ENCODE measurements at places on chromosomes 7 and 10. TPM values are rescaled to one million over a fixed set of nuclear protein-coding genes. Genes with fewer than 3 reads are reported as not detected.
A peak's percentile ranks its signal among the peaks of the same experiment; 100 is the strongest.

DNA sequence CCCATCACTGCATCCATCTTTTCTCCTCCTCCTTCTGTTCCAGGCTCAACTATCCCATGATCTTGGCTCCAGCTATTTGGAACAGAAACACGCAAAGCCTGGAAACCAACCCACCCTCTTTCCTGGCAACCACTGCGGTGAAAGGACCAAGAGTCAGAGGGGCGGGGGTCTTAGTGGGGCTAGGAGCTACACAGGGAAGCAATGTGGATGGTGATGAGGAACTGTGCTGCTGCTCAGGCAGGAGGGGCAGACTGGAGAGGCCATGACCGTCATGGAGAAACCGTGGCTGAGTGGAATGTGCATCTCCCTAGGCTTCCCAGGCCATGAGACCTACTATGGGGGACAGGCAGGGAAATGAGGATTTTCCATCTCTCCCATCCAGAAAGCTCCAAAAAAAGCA is 25.6 kb downstream of the PLAC9 start:
- peaks cover 86% of the 10 kb centered on the region for H3K36me3 ChIP-seq
- no peak overlapping the region for H3K4me3 ChIP-seq
- no peak for DNase-seq
- H3K27ac ChIP-seq, result peak overlapping the region; percentile 40
- no peaks in the 10 kb centered on the region for H3K27me3 ChIP-seq

DNA sequence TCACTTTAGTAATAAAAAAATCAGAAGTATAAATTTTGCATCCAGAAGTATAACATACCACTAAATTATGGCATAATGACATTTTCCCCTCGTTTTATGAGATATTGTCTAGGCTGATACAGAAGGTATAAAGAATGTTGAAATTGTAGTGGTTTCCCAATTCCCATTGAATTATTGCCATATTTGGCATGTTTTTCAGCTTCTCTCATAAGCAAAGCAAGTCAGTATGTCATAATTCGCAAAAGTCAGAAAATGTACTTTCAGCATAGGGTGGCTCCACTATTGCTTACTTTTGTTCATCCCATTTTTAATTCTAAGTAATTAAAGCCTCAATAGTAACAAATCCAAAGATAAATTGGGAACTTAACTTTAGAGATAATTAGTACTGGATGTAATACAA is 19.7 kb upstream of the PTPRZ1 start:
- no peak for DNase-seq
- no peaks in the 10 kb centered on the region for H3K4me1 ChIP-seq
- no peaks in the 10 kb centered on the region for H3K36me3 ChIP-seq
- H3K27me3 ChIP-seq, result no peaks in the 10 kb centered on the region

- H3K27ac ChIP-seq, result no peak overlapping the region
- H3K4me1 ChIP-seq, result no peaks in the 10 kb centered on the region
- DNase-seq, result no peak
- H3K36me3 ChIP-seq, result no peaks in the 10 kb centered on the region
- no peaks in the 10 kb centered on the region for H3K27me3 ChIP-seq
Observed at GRCh38 chr10:70542565-70542938, 60.0 kb downstream of the PRF1 start.

GRCh38 chr10:124329362-124329761 is 89.4 kb downstream of the OAT start:
- no peaks in the 10 kb centered on the region for H3K36me3 ChIP-seq
- H3K27me3 ChIP-seq, result no peaks in the 10 kb centered on the region
- H3K4me3 ChIP-seq, result no peak overlapping the region

- H3K36me3 ChIP-seq, result no peaks in the 10 kb centered on the region
- no peak overlapping the region for H3K27ac ChIP-seq
- H3K27me3 ChIP-seq, result no peaks in the 10 kb centered on the region
- H3K4me1 ChIP-seq, result no peaks in the 10 kb centered on the region
- H3K4me3 ChIP-seq, result no peak overlapping the region
- no peak for DNase-seq
Observed at GRCh38 chr7:143974459-143974858, 19.8 kb downstream of the OR2F1 start.

- no peak overlapping the region for H3K27ac ChIP-seq
- DNase-seq, result no peak
- no peaks in the 10 kb centered on the region for H3K27me3 ChIP-seq
- H3K4me1 ChIP-seq, result no peaks in the 10 kb centered on the region
Observed at GRCh38 chr7:155276800-155277375, 20.8 kb upstream of the INSIG1 start.

- H3K27ac ChIP-seq, result no peak overlapping the region
- H3K27me3 ChIP-seq, result no peaks in the 10 kb centered on the region
Observed at GRCh38 chr10:86387178-86387794, 20.7 kb upstream of the GRID1 start.

DNA sequence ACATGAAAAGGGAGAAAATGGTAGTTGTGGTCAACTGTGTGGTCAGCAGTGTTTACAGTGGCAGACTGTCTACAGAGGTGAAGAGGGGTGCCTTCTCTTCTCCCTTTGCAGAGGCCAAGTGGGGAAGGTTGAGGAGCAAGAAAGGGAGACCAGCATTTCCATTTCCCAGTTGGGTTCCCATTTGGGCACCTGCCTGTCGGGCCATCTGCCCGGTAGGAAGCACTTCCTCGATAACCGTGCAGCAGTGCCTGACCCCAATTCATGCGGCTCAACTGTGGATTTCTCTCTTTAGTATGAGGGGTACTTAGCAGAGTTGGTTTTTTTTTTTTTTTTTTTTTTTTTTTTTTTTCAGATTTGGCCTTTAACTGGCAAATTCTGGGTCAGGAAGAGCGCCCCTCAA is 127.0 kb downstream of the CCDC3 start:
- no peak overlapping the region for H3K4me3 ChIP-seq
- H3K4me1 ChIP-seq, result no peaks in the 10 kb centered on the region
- H3K36me3 ChIP-seq, result no peaks in the 10 kb centered on the region
- no peaks in the 10 kb centered on the region for H3K27me3 ChIP-seq
- no peak overlapping the region for H3K27ac ChIP-seq

- no peaks in the 10 kb centered on the region for H3K36me3 ChIP-seq
- DNase-seq, result no peak
- no peaks in the 10 kb centered on the region for H3K27me3 ChIP-seq
- H3K4me1 ChIP-seq, result no peaks in the 10 kb centered on the region
- H3K4me3 ChIP-seq, result no peak overlapping the region
Observed at GRCh38 chr7:137169282-137169698, 174.2 kb downstream of the PTN start.

GRCh38 chr7:85052056-85052737 is 134.7 kb downstream of the SEMA3D start:
- H3K27ac ChIP-seq, result no peak overlapping the region
- H3K27me3 ChIP-seq, result no peaks in the 10 kb centered on the region
- H3K36me3 ChIP-seq, result no peaks in the 10 kb centered on the region
- no peak for DNase-seq

DNA sequence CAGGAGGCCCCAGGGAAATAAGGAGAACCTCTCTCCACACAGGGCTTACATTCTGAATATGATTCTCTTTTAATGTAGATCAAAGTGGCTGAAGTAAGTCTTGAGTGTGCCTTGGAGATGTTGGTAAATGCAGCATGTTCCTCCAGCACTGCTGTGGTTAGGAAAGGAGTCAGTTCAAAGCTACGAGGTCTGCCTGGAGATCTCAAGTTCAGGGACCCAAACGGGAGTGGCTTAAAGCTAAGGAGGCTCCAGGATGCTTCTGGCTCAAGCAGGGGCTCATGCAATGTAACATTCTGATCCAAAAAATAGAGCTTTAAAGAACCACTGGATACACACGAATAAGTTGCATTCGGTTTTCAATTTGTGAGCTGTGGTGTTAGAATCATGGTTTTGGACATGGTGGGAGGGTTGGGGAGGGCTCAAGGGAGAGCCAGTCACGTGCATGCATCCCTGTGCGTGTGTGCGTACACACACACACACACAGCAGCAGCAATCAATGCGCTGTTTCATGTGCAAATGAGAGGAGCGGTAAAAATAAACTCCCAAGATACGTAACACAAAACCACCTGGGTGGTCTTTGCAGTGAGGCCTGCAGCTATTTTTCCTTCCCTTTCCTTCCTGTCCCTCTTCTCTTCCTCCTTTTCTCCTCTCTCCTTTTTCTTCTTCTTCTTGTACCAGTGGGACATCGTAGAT is 70.5 kb downstream of the AOAH start:
- DNase-seq, result no peak
- H3K4me1 ChIP-seq, result peaks cover 6% of the 10 kb centered on the region
- H3K36me3 ChIP-seq, result peaks cover 5% of the 10 kb centered on the region
- H3K27me3 ChIP-seq, result no peaks in the 10 kb centered on the region
- H3K4me3 ChIP-seq, result no peak overlapping the region
- no peak overlapping the region for H3K27ac ChIP-seq

GRCh38 chr10:130137090-130137448 is 878 bp downstream of the GLRX3 start:
- H3K27me3 ChIP-seq, result no peaks in the 10 kb centered on the region
- DNase-seq, result no peak
- peaks cover 47% of the 10 kb centered on the region for H3K4me1 ChIP-seq
- no peaks in the 10 kb centered on the region for H3K36me3 ChIP-seq
- peak overlapping the region; percentile 73 for H3K4me3 ChIP-seq

- no peak for DNase-seq
- no peaks in the 10 kb centered on the region for H3K4me1 ChIP-seq
- no peaks in the 10 kb centered on the region for H3K36me3 ChIP-seq
- no peak overlapping the region for H3K27ac ChIP-seq
- H3K4me3 ChIP-seq, result no peak overlapping the region
Observed at GRCh38 chr7:17099083-17099973, 199.1 kb upstream of the AHR start.

GRCh38 chr7:1078985-1079384 is 8.9 kb upstream of the GPER1 start:
- DNase-seq, result no peak
- no peak overlapping the region for H3K4me3 ChIP-seq

DNA sequence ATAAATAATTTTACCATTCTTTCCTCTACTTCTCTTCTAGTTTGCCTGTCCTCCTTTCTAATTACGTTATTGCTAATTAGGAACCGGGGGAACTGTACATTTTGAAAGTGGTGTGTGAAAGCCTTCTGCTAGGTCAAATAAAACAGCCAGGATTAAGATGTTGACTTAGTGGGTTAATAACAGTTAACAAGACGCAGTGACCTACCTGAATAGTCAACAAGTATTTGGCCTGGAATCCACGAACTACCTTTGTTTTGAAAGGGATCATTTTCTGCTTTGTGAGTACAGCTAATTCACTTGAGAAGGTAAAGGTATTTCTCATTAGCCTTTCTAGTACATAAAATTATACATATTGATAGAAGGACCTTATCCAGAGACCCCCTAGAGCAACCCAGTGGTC is 139.9 kb downstream of the COL28A1 start:
- H3K4me3 ChIP-seq, result no peak overlapping the region
- H3K4me1 ChIP-seq, result no peaks in the 10 kb centered on the region
- no peaks in the 10 kb centered on the region for H3K36me3 ChIP-seq

DNA sequence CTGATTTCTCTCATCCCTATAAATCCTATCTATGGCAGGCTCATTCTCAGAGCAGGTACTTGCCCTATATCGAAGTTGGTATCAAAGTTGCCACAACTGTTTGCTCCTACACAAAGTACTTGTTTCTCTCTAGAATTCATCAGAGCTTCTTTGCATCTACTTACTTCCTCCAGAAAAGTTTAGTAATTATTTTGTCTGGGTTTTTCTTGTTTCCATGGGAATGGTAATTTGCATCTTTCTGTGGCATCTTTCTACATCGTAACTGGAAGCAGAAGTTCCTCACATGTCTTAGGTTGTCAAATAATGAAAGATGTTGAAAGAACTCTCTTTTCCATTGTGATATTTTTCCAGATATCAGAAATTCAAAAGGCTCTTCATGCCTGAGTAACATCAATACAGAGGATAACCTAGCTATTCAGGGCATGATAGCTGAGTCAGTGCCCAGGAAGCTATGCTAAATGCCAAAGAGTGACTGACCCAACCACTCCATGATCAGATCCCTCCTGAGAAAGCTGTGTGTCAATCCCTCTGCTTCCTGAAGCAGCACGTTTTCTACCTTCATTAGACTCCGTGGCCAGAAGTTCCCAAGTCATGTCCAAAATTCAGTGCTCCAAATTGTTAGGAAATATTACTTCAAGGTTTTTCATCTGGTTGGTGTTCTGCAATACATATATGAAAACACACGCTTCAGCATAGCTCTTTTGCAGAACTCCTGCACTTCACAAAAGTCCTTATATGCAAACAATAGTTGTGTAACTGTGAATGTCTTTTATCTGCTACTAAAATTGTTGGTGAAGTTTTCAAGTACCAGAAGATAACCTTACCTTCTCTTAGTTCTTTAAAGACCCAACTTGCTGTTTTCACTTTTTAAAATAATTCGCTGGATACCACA is 216.5 kb downstream of the VTI1A start:
- no peaks in the 10 kb centered on the region for H3K27me3 ChIP-seq
- H3K36me3 ChIP-seq, result peaks cover 5% of the 10 kb centered on the region
- H3K27ac ChIP-seq, result no peak overlapping the region
- H3K4me3 ChIP-seq, result no peak overlapping the region
- H3K4me1 ChIP-seq, result no peaks in the 10 kb centered on the region
- no peak for DNase-seq

DNA sequence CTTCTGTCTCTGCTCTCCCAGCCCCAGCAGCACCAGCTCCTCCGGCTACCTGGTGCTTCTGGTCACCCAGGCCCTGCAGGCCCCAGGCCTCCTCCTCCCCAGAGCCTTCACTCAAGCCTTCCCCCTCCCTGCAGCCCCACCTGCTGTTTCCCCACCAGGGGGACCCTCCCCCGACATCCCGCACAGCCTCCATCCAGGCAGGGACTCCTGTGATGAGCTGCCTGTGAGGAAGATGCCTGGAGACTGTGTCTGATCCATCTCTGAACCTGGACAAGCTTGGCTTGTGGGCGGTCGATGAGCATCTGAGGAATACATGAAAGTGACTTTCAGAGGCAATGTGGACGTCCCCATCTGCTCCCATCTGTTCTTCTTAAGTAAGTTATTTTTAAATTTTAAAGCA is 45.0 kb downstream of the RAMP3 start:
- H3K4me1 ChIP-seq, result no peaks in the 10 kb centered on the region
- DNase-seq, result no peak
- H3K27ac ChIP-seq, result no peak overlapping the region
- H3K36me3 ChIP-seq, result no peaks in the 10 kb centered on the region
- no peak overlapping the region for H3K4me3 ChIP-seq
- H3K27me3 ChIP-seq, result no peaks in the 10 kb centered on the region

Gene OR6B1
- total RNA-seq, result not detected

Gene NEBL
- total RNA-seq, result 0.11 TPM

Gene SPOCK2
- total RNA-seq, result 69.2 TPM

Gene SMARCD3
- total RNA-seq, result 1.8 TPM

Gene GIMAP4
- total RNA-seq, result 57.3 TPM
